ENCODE measurements at places on chromosomes 5 and 9. TPM values are rescaled to one million over a fixed set of nuclear protein-coding genes. Genes with fewer than 3 reads are reported as not detected.

Gene SLC22A4
- total RNA-seq, result 2.9 TPM

DNA sequence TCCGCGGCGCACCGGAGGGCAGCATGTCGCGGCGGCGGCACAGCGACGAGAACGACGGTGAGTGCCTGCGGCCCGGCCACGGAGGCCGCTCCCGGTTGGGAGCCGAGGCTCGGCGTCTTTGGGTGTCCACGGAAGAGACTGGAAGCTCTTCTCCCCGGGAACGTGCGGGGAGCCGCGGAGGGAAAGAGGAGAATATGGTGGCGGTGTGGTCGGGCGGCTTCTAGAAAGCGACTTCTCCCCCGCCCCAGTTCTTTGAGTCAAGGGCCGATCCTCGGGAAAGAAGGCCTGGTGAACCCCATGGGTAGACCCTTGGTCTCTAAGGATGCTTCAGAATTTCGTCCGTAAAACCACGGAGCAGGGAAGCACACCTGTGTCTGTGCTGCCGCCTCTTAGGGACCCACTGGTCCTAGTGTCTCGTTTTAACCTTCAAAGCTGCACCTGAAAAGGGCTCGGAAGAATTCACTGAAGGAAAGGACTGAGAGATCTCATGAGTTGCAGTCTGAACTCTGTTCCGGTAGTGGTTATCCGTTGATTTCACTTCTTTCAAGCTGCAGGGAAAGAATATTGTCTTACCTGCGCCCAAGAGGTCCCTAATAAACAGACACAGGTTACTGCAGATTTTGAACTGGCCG lies 354 bp downstream of the NCBP1 start:
- no peak for DNase-seq
- H3K36me3 ChIP-seq, result peaks cover 7% of the 10 kb centered on the region
- peak overlapping the region; percentile 95 for H3K4me3 ChIP-seq

DNA sequence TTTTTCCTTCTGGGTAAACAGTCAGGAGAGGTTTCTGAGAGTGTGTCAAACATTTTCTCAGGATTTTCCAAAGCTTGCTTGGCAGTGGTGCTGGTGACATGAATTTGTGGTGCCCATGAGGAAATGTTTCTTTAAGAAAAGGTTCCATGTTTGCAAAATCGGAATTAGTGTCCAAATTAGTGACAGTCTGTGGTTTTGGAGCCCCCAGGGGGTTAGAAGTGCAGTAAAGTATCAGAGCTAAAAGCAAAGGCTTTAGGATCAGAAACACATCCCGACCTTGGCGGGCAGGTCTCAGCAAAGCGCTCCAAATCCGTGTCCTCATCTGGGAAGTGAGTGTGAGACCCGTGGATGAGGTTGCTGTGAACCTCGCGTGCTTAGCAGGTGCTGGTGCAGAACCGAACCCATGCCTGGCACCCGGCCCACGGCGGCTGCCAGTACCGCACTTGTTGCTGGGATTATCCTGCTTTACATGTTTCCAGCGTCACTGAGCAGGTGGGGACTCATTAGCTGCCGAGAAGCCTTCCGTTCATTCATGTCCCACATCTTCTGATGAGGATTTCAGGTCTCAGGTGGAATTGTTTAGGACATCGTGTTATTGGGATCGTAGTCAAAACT lies 70.8 kb upstream of the COL5A1 start:
- no peaks in the 10 kb centered on the region for H3K36me3 ChIP-seq
- H3K27me3 ChIP-seq, result no peaks in the 10 kb centered on the region
- H3K4me3 ChIP-seq, result no peak overlapping the region
- H3K4me1 ChIP-seq, result no peaks in the 10 kb centered on the region
- DNase-seq, result no peak
- H3K27ac ChIP-seq, result no peak overlapping the region

- no peak for DNase-seq
- H3K4me1 ChIP-seq, result no peaks in the 10 kb centered on the region
- H3K27me3 ChIP-seq, result peaks cover 6% of the 10 kb centered on the region
- H3K4me3 ChIP-seq, result no peak overlapping the region
- no peaks in the 10 kb centered on the region for H3K36me3 ChIP-seq
Measured at GRCh38 chr5:132237670-132238069, 10.0 kb upstream of the P4HA2 start.

GRCh38 chr5:107248066-107248695 lies 422.6 kb downstream of the EFNA5 start:
- no peak overlapping the region for H3K4me3 ChIP-seq
- peak; percentile 49 for DNase-seq
- no peaks in the 10 kb centered on the region for H3K4me1 ChIP-seq

Gene PDCD1LG2
- 1.3 TPM for total RNA-seq

DNA sequence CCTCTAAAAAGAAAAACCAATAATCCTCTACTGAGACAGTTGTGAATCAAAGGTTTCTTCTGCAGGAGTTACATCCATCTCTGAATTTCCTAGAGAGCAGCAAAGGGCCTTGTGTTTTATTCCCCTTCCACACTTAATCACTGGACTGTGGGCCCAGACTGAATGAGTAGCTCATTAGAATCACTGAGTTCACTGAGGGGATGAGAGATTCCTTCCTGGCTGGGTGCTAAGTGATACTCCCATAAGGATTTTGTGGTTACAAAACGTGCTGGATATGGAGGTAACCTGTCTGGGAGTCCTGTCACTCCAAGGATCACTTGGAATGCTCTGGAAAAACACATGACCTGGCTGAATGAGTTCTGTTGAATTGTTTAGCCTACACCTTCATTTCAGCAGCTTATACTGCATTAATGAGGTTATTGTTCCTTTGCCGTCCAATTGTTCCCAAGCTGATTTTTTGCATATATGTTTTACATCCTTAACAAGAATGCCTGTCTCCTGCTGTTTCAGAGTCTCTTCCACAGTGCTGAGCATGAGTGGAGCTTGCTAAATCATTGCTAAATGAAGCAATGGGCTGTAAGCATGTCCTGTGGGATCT lies 82.9 kb downstream of the MEF2C start:
- DNase-seq, result no peak
- H3K36me3 ChIP-seq, result no peaks in the 10 kb centered on the region
- H3K4me3 ChIP-seq, result no peak overlapping the region

Gene HSDL2
- 33.1 TPM for total RNA-seq

Measured in activated T-cell treated with anti-CD3 and anti-CD28 coated beads, Interleukin-2, amount 50 U/mL, for 72 hours (primary cell).